ENCODE measurements at places on chromosomes 12 and 14.

DNA sequence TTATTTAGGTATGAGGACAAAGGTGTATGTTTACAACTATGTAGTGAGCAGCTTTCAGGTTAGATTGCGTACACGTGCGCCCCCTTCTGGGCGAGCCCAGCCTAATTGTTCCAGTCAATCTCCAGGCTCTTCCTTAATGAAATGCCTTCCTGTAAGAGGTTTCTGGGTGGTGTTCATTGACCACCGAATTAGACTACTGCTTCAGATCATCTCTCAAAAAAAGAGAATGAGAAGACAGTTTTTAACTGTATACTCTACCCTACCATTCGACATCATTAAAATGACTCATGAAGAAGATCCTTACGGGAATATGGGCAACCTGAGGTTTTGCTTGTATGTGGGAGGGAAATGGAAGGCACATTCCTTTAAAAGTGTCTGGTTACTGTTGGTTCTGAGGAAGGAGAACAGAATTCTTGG is 2.1 kb downstream of the LUM start:
- no peak for DNase-seq

DNA sequence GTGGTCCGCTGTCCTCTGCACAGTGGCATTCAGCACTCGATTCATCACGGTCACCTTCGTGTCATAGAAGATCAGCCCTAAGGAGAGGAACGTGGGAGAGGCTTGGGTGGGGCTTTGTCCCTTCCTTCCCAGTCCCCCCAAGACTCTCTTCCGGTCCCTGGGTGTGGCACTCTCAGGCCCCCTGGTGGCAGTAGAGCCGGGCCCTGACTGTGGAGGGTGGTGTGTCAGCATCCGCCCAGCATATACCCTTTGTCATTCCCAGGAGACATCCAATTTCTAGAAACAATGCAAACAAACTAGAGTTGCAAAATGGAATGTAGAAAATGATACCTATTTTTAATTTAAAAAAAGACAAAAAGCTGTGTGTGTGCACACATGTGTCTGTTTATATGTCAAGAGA is 45.0 kb downstream of the TRAFD1 start:
- no peak for DNase-seq

DNA sequence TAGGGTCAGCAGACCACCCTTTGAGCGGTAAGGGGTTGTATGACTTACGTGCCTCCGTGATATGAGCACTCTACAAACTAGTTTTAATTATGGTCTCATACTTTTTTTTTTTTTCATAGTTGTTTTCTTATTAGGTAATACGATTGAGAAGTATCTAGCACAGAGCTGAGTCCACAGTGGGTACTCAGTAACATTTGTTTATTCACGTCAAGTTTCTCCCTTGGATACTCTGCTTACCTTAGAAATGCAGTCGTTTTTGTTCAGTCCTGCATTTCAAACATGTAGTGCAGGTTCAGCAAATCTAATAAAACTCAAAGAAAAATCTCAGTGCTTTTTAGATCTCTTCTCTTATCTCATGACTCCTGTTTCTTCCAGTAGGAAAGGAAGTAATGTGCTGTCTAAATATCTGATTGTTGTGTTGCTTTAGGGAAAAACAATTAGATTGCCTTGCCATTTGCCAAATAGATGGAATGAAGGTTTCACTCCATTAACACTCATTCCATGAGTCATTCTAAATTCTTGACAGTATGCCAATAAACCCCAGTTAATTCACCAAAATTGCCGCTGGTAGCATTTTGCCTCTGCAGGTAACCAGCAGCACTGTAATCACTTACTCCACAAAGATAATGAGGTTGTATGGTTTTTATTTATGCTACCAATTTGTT is 118.9 kb downstream of the PTCSC3 start:
- DNase-seq: no peak

GRCh38 chr14:57060276-57060955 is 208.3 kb downstream of the EXOC5 start:
- no peak for DNase-seq

GRCh38 chr14:72978856-72979255 is 48.0 kb downstream of the ZFYVE1 start:
- no peak for DNase-seq
